ENCODE measurements at places on chromosomes 1 and 21.
A peak's percentile ranks its signal among the peaks of the same experiment; 100 is the strongest.

DNA sequence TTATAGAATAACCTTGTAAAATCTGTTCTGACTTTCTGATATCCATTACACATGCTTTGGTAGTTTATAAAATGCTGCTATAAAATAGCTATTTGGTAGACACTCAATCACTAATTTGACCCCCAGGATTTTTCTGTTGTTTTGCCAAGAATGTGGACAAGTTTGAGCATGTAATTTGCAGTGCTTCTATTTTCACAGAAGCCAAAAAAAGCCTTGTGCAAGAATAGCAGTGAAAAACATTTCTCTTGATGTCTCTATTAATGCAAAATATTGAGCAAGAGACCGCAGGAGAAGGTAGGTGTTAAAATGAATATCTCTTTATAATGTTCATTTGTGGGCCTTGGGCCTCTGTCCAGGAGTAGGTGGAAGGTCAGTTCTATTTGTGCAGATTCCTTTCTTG is 22.5 kb downstream of the MAP3K7CL start:
- peak; percentile 55 for DNase-seq

- peak; percentile 86 for DNase-seq
These were observed 4.0 kb downstream of the GLMP start for GRCh38 chr1:156291226-156292061.

GRCh38 chr1:7784492-7785071 is 491 bp downstream of the PER3 start:
- DNase-seq, result peak; percentile 41

DNA sequence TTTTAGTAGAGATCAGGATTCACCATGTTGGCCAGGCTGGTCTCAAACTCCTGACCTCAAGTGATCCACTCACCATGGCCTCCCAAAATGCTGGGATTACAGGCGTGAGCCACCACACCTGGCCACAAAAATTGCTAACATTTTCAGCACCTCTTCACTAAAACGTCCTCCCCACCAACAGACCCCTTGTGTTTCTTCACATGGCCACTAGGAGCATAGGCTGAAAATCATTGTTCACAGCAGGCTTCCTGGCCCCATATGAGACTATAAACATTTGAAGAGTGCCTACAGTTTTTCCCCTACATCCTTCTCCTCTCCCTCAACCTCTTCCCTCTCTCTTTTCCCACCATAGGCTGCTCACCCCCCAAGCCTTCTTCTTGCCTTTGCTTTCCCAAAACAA is 28.0 kb upstream of the SFPQ start:
- peak; percentile 12 for DNase-seq

GRCh38 chr1:209769971-209770370 is 14.1 kb downstream of the TRAF3IP3 start:
- peak; percentile 70 for DNase-seq

DNA sequence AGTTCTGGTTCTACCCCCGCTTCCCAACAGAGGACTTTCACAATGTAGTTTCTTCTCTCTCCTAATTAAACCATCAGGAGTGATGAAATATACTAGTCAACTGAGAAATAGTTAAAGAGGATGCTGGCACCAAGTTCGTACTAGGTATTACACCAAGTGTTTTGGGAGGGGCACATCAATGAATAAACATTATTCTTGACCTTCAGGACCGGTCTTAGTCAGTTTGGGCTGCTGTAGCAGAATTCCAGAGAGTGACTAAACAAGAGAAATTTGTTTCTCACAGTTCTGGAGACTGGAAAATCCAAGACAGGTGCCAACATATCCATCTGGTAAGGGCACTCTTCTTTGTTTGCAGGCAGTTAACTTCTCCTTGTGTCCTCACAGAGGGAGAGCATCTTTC is 103.8 kb downstream of the SPATA17 start:
- DNase-seq, result no peak

- DNase-seq, result no peak
These were observed 186.5 kb upstream of the CSF3R start for GRCh38 chr1:36669262-36669661.

DNA sequence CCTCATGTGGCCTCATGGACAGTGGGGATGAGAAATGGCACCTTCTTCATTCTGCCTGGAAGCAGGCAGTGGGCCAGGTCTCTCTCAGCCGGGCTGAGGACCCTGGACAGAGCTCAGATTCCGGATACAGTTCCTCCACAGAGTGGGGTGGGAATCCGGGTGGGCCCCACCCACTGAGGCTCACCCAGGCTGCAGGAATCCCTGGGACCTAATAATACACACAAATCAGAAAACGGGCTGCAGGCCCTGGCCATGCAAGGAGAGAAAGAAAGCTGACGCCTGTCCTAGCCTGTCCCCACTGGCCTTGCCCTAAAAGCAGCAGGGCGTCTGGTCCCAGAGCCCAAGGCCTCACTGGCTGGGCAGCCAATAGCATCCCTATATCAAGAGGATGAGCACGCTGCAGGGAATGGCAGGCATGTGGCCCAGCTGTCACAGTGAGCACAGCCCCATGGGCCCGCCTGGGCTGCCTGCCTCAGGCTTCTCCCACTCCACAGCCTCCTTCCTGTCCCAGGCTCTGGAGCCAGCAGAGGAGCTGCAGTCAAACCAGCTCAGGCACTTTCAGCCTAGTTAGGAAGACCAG is 25.3 kb downstream of the ACTA1 start:
- DNase-seq, result peak; percentile 89

DNA sequence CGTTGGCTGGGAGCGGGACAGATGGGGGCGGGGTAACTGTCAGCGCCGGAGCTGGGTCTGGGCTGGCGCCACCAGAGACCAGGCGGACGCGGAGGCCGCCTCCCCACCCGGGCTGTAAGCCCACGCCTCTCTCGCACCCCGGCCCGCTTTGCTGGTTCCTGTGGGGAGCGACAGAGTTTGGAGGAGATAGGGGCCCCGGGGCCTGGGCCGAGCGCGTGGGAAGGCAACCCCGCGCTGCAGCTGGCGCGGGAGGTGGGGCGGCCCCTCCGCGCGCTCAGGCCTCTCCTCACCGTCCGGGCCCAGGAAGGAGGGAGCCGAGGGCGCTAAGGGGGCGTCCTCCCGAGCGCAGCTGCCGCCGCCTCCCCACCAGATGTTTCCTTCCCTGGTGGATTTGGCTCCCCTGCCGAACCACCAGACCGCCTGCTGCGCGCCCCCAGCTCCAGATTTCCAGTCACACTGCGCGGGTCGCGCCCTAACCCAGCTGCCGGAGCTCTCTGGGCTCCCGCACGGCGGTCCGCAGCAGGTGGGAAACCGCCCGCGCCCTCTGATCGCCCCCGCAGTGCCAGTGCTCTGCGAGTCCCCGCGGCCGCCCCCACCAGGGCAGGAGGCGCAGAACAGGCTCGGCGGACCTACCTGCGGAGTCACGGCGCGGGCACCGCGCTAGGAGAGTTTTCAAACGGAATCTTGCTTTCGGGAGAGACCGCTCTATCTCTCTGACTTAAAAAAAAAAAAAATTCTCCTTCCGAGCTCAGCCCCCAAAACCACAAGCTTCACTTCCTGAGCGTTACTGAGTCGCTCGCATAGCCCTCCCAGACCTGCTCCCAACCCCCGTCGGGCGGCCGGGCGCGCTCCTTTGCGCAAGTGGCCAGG is 1.1 kb downstream of the GFI1 start:
- no peak for DNase-seq

- DNase-seq, result no peak
These were observed 136.8 kb downstream of the GLIS1 start for GRCh38 chr1:53601867-53602775.

DNA sequence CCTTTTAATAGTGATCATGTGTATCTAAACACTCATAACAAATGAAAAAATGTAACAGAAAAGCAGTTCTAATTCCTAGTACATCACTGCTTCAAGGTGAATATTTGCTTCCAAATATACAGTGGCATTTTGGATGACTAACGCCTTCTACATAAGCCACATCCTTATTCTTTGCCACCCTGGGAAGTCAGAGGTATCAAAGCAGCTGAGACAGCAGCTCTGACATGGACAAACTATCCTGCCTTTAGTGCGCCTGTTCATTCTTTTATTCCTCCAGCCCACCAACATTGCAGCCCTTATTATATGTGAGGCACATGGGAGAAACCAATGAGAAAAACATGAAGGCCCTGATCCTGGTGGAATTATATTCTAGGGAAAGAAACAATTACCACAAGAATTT is 183.0 kb downstream of the APP start:
- DNase-seq, result no peak

- DNase-seq, result no peak
These were observed 122.0 kb downstream of the LMO4 start for GRCh38 chr1:87450615-87451209.

DNA sequence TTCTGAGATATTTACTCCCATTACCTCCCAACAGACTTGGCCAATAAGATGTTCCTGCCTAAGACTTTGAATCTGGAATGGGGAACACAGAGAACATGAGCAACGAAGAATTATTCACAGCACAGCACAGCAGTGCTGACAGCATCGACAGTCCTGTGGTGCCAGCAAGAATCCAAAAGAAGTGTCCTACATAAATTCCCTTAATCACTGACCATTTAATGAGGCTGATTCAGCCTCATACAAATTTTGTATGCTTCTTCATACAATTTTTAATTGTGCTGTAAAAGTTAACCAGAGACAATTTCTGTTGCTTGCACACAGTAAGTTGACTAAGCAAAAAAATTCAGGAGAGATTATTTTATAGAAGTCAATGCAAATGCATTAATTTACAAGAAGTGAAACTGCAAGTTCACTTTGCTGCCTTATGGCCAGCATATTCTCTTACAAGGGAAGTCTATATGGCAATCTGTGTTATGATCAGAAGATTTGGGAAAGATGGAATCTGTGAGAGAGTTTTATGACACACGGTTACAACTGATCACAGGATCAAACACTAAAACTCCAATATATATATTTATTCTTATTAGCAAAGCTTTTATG is 855.9 kb downstream of the LTN1 start:
- peak; percentile 86 for DNase-seq

DNA sequence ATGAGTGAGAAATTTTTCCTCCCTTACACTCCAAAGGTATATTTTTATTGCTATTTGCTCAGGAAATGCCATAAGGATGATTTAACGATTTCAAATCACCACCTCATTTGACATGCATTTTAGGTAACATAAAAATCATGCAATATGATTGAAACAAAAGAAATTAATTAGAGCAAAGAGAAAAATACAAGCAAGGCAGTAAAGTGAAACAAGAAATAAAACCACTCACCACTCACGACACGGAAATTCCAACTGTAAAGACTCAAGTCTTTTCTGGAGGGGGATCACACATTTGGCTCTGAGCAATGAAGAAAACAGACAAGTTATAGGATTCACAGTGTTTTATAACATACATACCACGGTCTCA is 86.8 kb upstream of the ARHGAP29 start:
- DNase-seq, result peak; percentile 70

- DNase-seq, result peak; percentile 94
These were observed 89.7 kb upstream of the RGS1 start for GRCh38 chr1:192485692-192486436.

DNA sequence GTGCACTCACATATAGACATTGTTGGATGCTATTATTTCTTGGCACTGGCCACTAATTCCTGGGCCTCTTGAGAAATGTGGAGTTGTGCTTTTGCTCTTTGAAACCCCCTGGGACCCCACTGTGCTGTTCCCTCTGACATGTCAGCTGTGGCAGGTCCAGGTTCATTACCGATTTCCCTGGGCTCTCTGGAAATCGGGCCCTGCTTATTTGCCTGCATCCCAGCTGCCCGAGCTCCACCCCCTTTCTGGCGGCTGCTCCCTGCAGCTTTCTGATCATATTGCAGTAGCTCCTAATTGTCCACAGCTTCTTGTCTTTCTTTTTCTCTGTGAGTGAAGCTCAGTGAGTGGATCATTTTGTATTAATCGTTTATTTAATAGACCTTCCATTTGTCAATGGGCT is 183.7 kb upstream of the FAM78B start:
- DNase-seq, result no peak

DNA sequence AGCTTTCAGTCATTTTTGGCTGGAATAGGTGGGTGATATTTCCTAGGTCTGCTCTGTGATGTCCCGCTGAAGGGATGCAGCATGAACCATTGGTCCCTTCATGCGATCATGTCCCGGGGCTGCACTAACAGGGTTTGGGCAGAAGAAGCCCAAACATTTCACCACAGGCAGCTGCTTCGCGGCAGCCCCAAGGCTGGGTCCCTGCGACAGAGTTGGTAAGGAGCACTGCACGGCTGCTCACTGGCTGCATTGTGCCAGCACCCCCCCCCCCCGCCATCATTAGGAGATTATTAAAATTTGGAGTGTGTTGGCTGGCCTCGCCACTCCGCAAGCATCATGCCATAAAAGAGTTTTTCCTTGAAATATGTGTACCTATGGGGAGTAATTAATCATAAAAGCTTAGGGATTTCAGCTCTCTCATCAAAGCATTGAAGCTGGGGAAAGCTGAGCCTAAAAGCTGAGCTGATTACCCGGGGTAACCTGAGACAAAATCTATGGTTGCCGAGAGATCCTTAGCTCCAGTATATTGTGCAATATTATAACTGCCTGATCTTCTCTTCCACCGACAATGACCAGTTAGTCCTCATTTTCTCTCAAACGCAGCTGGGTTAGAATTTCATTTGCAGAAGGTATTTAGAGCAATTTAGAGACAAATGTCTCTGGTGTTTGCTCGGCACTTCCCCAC is 62.5 kb downstream of the PEX14 start:
- no peak for DNase-seq

- DNase-seq, result peak; percentile 62
These were observed 15.5 kb downstream of the CNIH3 start for GRCh38 chr1:224631462-224632115.

DNA sequence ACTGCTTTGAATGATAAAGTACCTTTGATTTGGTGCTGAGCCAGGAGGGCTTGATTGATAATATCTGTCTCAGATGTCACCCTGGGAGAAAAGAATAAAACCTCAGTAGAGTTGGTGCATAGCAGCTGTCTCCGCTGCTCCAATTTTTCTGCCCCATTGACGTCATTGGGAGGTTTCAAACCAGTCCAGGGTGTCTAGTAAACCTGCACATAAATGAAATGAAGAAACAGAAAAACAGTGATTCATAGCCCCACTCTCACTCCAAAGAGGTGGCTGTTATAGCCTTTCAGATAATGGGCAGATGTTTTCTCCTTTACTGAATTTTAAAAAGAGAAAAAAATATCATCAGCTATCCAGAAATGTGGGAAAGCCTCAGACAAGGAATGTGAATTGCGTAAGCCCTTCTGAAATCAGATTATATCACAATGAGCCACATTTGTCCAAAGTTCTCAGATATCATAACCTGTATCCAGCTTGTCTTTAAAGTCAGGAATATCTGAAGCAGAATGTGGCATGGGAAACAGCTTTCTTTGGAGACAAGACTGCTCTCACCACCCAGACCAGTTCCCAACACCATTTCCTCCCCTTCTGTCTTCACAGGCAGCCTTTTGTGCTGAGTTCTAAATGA is 351.3 kb upstream of the SGIP1 start:
- DNase-seq, result peak; percentile 51

DNA sequence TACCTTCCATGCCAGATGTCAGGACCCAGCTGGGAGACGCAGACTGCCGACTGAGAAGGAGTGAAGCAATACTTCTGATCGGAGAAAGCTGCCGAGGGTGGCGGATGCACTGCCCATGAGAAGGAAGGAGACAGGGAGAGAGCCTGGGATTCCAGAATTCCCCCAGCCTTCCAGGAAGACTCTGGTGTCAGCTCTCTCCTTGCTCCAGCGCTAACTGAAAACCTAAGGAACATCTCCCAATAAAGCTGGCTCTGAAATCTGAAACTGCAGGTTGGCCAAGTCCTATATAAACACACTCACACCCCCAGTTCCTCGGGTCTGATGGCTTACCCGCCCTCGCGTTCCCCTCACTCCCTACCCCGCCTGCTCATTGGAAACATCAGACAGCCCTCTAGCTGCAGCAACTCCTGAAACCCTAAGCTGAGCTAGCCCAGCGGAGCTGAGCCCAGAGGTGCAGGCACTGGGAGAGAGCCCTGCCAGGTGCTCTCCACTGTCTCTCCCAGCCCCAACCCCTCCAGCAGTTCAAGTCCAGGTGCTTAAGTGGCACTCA is 52.3 kb downstream of the PLEKHA6 start:
- peak; percentile 65 for DNase-seq

Measured in EH (cell line).